ENCODE measurements at places on chromosomes 3 and 15. TPM values are rescaled to one million over a fixed set of nuclear protein-coding genes. Genes with fewer than 3 reads are reported as not detected.

Gene LRTM1
- not detected for total RNA-seq

Gene PARP15
- 0.98 TPM for total RNA-seq

Gene TMEM40
- total RNA-seq, result not detected

Gene ITGB5
- 88.8 TPM for total RNA-seq

Gene TXNRD3
- total RNA-seq, result 8.2 TPM

Gene SLC30A4
- total RNA-seq, result 6.4 TPM

Gene MYO1E
- 207 TPM for total RNA-seq

Gene TMEM45A
- 7.2 TPM for total RNA-seq
